ENCODE measurements at places on chromosomes 3 and 15.
A peak's percentile ranks its signal among the peaks of the same experiment; 100 is the strongest.

DNA sequence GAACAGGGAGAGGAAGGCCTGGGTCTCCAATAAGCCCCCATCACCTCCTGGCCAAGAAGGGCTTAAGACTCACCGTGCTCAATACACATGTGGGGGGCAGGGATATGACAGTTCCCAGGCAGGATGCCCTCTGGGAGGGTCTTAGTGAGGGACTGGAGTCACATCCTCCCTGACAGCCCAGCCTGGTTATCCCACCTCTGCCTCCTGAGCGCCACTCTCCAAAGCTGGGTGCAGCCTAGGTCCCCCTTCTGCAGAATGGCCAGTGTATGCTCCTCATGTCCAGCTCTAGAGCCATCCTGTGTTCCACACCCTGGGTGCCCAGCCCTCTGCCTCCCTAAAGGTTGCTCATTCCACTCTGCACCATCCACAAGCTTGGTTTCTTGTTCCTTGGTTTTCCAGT is 1.2 kb upstream of the SHISA5 start:
- no peak for DNase-seq
- no peaks in the 10 kb centered on the region for H3K27me3 ChIP-seq
- H3K4me1 ChIP-seq = peaks cover 18% of the 10 kb centered on the region

DNA sequence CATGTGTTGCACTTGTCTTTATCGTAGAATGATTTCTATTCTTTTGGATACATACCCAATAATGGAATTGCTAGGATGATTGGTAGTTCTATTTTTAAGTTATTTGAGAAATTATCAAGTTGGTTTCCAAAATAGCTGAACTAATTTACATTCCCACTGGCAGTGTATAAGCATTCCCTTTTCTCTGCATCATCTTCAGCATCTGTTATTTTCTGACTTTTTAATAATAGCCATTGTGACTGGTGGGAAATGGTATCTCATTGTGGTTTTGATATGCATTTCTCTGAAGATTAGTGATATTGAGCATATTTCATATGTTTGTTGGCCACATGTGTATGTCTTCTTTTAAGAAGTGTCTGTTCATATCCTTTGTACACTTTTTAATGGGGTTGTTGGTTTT is 81.7 kb upstream of the NUDT16 start:
- no peak for DNase-seq
- no peak overlapping the region for H3K4me3 ChIP-seq
- no peaks in the 10 kb centered on the region for H3K36me3 ChIP-seq
- peaks cover 25% of the 10 kb centered on the region for H3K27me3 ChIP-seq
- H3K4me1 ChIP-seq = no peaks in the 10 kb centered on the region
- no peak overlapping the region for H3K27ac ChIP-seq

- no peak overlapping the region for H3K4me3 ChIP-seq
- DNase-seq = no peak
- H3K36me3 ChIP-seq = no peaks in the 10 kb centered on the region
Measured at GRCh38 chr15:100810831-100811230, 68.8 kb upstream of the ALDH1A3 start.

GRCh38 chr3:72361990-72362389 is 486.3 kb downstream of the SHQ1 start:
- no peak for DNase-seq
- H3K4me1 ChIP-seq = no peaks in the 10 kb centered on the region
- H3K4me3 ChIP-seq = no peak overlapping the region
- no peak overlapping the region for H3K27ac ChIP-seq
- peaks cover 7% of the 10 kb centered on the region for H3K27me3 ChIP-seq
- no peaks in the 10 kb centered on the region for H3K36me3 ChIP-seq

- H3K27ac ChIP-seq = no peak overlapping the region
- H3K4me3 ChIP-seq = no peak overlapping the region
- no peaks in the 10 kb centered on the region for H3K27me3 ChIP-seq
Measured at GRCh38 chr3:55202326-55202725, 274.5 kb upstream of the LRTM1 start.

GRCh38 chr3:31536497-31536896 is 3.8 kb downstream of the STT3B start:
- no peak for DNase-seq
- peak overlapping the region; percentile 58 for H3K4me3 ChIP-seq
- no peaks in the 10 kb centered on the region for H3K27me3 ChIP-seq
- peaks cover 13% of the 10 kb centered on the region for H3K36me3 ChIP-seq
- H3K4me1 ChIP-seq = peaks cover 69% of the 10 kb centered on the region

Measured in activated B cell treated with CpG ODN at 0.5 μM for 24 hours (primary cell).